HTR-8/SVneo (cell line): ENCODE measurements at places on chromosomes 2 and 18.

GRCh38 chr2:148493822-148494563 lies 150.6 kb upstream of the EPC2 start:
- DNase-seq, result no peak

- no peak for DNase-seq
Observed at GRCh38 chr2:50065835-50066234, 911.5 kb upstream of the FSHR start.

- no peak for DNase-seq
Observed at GRCh38 chr2:1571477-1572417, 158.5 kb downstream of the TPO start.

DNA sequence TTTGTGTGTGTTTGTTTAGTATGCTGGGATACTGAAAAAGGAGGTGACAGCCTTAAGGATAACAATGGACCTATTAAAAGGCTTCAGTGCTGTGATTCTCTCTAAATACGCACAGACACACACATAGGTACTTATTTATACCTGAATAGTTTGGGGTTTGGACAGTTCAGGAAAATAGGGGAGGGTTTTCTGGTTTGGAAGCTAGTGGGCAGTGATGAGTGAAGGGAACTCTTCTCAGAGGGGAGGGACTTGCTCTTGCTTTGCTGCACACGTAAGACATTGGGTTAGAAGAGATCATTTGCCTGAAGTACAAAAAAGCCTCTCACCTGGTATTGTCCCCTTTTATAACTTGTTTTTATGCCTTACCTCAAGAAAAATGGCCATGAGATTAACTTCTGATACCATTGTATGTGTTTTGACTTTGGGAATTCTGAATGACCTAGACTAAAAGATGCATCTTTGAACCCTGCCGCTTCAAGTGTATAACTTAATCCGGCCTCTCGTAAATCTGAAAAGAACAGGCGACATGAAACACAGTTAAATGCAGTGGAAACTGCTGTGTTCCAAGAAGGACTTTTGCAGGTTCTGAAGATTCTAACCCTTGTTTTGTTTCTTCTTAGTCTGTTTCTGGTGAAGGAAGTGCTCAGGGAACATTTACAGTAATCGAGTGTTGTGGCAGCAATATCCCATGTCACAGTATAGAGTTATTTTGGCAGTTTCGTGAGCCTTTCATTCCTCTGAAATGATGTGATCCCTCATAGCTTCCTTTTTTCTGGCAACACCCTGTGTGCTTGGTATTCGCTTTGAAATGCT lies 2.5 kb downstream of the CRIM1 start:
- no peak for DNase-seq

- DNase-seq, result no peak
Observed at GRCh38 chr2:26537069-26537825, 59.3 kb upstream of the OTOF start.

DNA sequence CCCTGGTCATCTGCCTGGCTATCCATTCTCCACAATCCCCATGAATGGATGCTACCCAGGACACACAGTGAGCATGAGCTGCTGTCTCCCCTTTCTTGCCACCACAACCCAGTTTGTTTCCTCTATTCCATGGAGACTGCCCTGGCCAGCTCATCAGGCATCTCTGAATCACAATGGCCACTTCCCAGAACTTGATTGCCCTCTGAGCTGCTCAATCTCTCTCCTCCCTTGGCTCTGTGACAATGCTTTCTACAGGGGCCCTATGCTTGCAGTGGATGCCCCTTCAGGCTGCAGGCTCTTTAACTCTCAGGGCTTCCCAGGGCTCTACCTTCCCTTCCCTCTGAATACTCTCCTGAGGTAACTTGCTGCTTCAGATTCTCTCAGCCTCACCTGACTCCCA lies 14.4 kb upstream of the SLC4A5 start:
- no peak for DNase-seq
